ENCODE measurements at places on chromosomes 2 and 18. TPM values are rescaled to one million over a fixed set of nuclear protein-coding genes. Genes with fewer than 3 reads are reported as not detected.

GRCh38 chr18:48698707-48699106 lies 159.9 kb downstream of the CTIF start:
- peaks cover 12% of the 10 kb centered on the region for H3K4me1 ChIP-seq
- H3K36me3 ChIP-seq, result no peaks in the 10 kb centered on the region
- H3K27me3 ChIP-seq, result no peaks in the 10 kb centered on the region
- H3K27ac ChIP-seq, result no peak overlapping the region
- no peak overlapping the region for H3K4me3 ChIP-seq

GRCh38 chr2:104501929-104502328 lies 352.0 kb upstream of the POU3F3 start:
- DNase-seq, result no peak
- H3K4me3 ChIP-seq, result no peak overlapping the region
- no peaks in the 10 kb centered on the region for H3K4me1 ChIP-seq
- H3K27ac ChIP-seq, result no peak overlapping the region

DNA sequence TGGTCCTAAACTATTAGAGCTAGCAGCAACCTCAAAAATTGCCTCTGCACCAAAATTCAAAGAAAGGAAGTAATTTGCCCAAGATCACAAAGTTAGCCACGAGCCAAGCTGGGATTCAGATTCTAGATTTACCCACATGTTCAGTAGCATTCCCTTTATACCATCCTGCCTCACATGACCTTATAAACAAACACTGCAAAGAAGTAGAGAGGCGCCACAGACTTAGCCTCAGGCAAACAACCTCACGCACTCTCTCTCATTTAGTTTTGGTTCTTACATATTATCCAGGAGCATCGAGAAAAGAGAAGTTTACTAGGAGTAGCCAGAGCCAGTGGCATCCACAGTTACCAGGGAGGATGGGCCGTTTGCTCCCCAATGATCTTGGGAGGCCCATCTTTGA lies 226.6 kb downstream of the OSR1 start:
- no peaks in the 10 kb centered on the region for H3K27me3 ChIP-seq
- no peak for DNase-seq
- no peak overlapping the region for H3K4me3 ChIP-seq
- H3K4me1 ChIP-seq, result peaks cover 6% of the 10 kb centered on the region

DNA sequence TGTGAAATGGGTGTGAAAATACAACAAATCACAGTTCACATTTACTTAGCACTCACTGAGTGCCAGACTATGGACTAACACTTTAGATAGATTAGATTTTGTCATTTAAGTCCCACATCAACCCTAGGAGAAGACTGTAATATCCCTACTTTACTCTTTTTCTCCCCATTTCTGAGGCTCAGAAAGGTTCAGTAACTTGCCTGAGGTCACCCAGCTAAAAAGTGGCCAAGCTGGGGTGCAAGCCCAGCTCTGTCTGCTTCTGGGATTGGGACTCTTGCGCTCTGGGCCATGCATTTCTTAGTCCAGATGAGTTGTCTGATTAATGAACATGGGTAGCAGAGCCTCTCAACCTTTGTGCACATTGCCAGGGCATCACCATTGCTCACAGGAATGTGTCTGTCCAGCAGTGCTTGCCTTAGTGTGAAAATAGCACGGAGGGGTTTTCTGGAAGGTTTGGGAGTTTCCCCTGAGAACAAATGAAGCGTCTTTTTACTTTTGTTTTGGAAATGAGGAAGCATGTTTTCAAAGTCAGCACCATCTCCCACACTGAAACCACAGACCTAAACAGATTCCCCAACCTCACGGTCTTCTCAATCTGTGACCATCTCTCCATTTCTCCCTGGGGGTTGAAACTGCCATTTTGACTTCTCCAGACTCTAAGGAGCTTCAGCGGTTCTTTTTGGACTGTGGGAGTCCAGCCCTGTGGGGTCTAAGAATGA lies 31.9 kb downstream of the NRP2 start:
- no peak for DNase-seq
- no peaks in the 10 kb centered on the region for H3K27me3 ChIP-seq
- peak overlapping the region; percentile 43 for H3K27ac ChIP-seq

GRCh38 chr2:29628862-29629261 lies 292.5 kb downstream of the ALK start:
- H3K27me3 ChIP-seq, result no peaks in the 10 kb centered on the region
- no peak for DNase-seq
- H3K36me3 ChIP-seq, result no peaks in the 10 kb centered on the region
- H3K27ac ChIP-seq, result no peak overlapping the region
- H3K4me1 ChIP-seq, result no peaks in the 10 kb centered on the region
- no peak overlapping the region for H3K4me3 ChIP-seq

DNA sequence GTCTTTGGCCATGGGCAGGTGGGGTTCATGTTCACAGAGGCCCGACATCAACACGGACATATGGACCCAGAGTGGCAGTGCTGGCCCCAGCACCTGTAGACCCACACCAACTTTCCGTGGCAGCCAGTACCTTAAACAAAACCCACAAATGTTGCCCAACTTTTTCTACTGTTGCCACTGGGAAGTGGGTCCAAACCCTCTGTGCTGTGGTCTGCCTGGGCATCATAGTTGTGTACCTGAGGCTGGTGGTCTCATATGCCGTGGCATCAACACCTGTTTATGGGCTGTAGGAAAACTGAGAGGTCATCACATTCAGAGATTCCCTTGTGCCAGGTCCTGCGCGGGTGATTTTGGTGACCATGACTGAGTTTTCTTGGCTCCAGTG lies 79.9 kb downstream of the SH3RF3 start:
- H3K27ac ChIP-seq, result no peak overlapping the region
- H3K4me3 ChIP-seq, result no peak overlapping the region
- no peaks in the 10 kb centered on the region for H3K27me3 ChIP-seq
- DNase-seq, result no peak

- DNase-seq, result no peak
- H3K27me3 ChIP-seq, result no peaks in the 10 kb centered on the region
- no peak overlapping the region for H3K4me3 ChIP-seq
- no peaks in the 10 kb centered on the region for H3K4me1 ChIP-seq
- no peak overlapping the region for H3K27ac ChIP-seq
- no peaks in the 10 kb centered on the region for H3K36me3 ChIP-seq
Measured at GRCh38 chr2:233979748-233980147, 62.6 kb downstream of the TRPM8 start.

GRCh38 chr2:124319577-124319976 lies 294.5 kb downstream of the CNTNAP5 start:
- no peak overlapping the region for H3K4me3 ChIP-seq
- no peak overlapping the region for H3K27ac ChIP-seq
- no peaks in the 10 kb centered on the region for H3K4me1 ChIP-seq
- no peaks in the 10 kb centered on the region for H3K27me3 ChIP-seq

- H3K36me3 ChIP-seq, result no peaks in the 10 kb centered on the region
- no peaks in the 10 kb centered on the region for H3K27me3 ChIP-seq
- no peaks in the 10 kb centered on the region for H3K4me1 ChIP-seq
- no peak for DNase-seq
- no peak overlapping the region for H3K4me3 ChIP-seq
Measured at GRCh38 chr2:63374341-63374740, 213.9 kb downstream of the WDPCP start.

DNA sequence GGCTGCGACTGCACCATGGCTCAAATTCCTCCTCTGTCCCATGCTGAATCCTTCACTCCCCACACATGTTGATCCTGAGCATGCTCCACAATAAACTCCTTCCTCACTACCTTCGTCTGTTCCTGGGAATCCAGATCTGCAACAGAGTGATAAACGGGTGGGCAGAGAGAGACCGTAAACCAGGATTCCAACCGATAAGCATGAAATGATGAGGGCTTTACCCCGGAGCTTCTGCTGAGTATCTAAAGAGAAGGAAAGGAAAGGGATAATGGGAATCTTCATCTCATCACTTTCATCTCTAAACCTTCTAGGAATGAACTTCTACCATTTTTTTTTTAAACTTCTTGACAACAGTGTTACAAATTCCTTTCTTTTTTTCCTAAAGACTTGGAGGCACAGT lies 329.3 kb upstream of the TNP1 start:
- no peaks in the 10 kb centered on the region for H3K27me3 ChIP-seq
- no peak overlapping the region for H3K27ac ChIP-seq
- H3K4me1 ChIP-seq, result no peaks in the 10 kb centered on the region
- DNase-seq, result no peak
- no peak overlapping the region for H3K4me3 ChIP-seq

DNA sequence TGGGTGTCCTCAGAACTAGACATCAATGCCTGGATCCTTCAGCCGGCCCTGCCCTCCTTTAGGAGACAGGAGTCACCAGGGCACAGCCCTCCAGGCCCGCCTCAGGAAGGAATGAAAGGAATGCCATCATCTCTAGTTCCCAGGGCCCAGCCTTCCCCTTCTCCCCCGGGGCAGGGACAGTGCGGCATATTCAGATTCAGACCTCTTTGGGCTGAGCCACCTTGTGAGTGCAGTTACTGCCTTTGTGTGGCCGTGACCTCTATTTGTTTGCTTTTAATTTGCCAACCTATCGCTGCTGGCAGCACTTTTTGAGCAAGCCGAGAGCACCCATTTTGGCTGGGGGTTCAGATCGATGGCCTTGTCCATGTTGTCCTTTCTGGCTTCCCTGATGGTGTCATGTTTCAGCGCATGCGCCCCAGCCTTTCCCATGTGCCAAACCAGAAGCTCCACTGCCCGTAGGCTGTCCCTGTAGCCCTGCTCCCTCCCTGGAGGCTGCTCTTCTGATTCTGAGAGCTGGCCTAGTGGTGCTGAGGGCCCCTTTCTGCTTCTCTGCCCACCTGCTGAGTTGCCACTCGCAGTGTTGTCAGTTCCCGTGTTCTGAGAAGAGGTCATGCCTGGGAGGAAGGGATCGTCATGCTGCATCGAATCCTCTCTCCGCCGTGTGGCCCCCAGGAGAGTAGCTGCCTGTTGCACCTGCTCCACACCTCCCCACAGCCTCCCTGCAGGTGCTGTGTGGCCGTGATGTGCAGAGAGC lies 10.9 kb downstream of the ANKRD23 start:
- DNase-seq, result peak; percentile 79
- no peak overlapping the region for H3K4me3 ChIP-seq
- peaks cover 16% of the 10 kb centered on the region for H3K4me1 ChIP-seq
- H3K27ac ChIP-seq, result peak overlapping the region; percentile 60
- H3K36me3 ChIP-seq, result peaks cover 78% of the 10 kb centered on the region

GRCh38 chr2:42954227-42954962 lies 162.0 kb upstream of the HAAO start:
- no peak for DNase-seq
- H3K4me3 ChIP-seq, result no peak overlapping the region

- DNase-seq, result no peak
- no peaks in the 10 kb centered on the region for H3K36me3 ChIP-seq
- H3K27me3 ChIP-seq, result no peaks in the 10 kb centered on the region
- H3K4me3 ChIP-seq, result no peak overlapping the region
- H3K27ac ChIP-seq, result no peak overlapping the region
Measured at GRCh38 chr18:75029481-75029880, 179.5 kb downstream of the PTGR3 start.

DNA sequence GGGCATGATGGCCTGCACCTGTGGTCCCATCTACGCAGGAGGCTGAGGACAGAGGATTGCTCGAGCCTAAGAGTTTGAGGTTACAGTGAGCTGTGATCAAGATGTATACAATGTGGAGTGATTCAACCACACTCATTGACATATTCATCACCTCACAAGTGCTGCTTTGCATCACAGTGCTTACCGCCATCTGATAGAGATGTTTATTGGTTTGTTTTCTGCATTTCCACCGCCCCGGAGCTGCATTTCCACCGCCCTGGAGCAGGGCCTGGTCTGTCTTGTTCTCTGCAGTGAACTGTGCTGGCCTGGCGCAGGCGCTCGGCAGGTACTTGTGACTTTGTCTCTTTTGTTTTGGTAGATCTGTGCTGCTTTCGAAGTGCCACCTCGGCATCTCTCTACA lies 96.0 kb downstream of the SMAD7 start:
- no peaks in the 10 kb centered on the region for H3K27me3 ChIP-seq
- DNase-seq, result no peak
- H3K4me1 ChIP-seq, result peaks cover 59% of the 10 kb centered on the region
- H3K4me3 ChIP-seq, result no peak overlapping the region
- peaks cover 8% of the 10 kb centered on the region for H3K36me3 ChIP-seq

- no peaks in the 10 kb centered on the region for H3K4me1 ChIP-seq
- no peaks in the 10 kb centered on the region for H3K36me3 ChIP-seq
- no peaks in the 10 kb centered on the region for H3K27me3 ChIP-seq
- H3K4me3 ChIP-seq, result no peak overlapping the region
Measured at GRCh38 chr2:135555311-135555710, 24.0 kb downstream of the R3HDM1 start.

- no peak overlapping the region for H3K4me3 ChIP-seq
- peak overlapping the region; percentile 37 for H3K27ac ChIP-seq
- no peaks in the 10 kb centered on the region for H3K27me3 ChIP-seq
Measured at GRCh38 chr2:231181860-231182512, 16.4 kb upstream of the ARMC9 start.

DNA sequence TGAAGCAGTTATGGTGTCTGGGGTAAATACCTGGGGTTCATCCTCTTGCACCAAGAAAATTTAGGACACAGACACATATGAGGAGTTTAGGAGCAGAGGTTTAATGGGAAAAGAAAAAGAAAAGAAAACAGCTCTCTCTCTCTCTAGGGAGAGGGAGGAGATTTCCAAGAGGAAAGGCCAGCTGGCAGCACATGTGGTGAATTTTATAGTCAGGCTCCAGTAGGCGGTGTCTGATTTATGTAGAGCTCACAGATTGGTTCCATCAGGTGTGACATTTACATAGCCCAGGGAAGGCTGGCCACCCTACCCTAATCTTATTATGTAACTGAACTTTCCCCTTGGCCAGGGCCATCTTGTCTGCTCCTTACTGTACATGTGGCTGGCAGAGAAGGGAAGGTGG lies 297.5 kb upstream of the RGPD4 start:
- DNase-seq, result no peak
- H3K4me1 ChIP-seq, result no peaks in the 10 kb centered on the region
- H3K27me3 ChIP-seq, result no peaks in the 10 kb centered on the region
- no peaks in the 10 kb centered on the region for H3K36me3 ChIP-seq
- H3K27ac ChIP-seq, result no peak overlapping the region

DNA sequence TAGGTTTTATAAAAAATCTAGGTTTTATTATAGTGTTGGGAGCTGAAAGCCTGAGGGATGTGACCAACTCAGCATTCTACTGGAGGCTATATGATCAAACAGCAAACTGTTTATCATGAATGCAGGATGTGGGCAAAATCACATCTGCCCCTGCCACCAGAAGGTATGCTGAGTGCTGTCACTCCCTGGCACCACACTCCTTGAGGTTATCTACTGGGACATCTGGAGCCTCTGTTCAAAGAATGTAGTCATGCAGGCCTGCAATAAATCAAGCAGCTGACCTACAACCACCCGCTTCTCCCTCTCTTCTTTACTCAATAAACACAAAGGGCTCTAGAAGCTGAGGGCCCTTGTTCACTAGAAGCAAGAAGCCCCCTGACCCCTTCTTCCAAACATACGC lies 328.4 kb upstream of the DDX18 start:
- H3K36me3 ChIP-seq, result no peaks in the 10 kb centered on the region
- no peak overlapping the region for H3K4me3 ChIP-seq
- H3K27ac ChIP-seq, result no peak overlapping the region
- DNase-seq, result no peak
- H3K4me1 ChIP-seq, result no peaks in the 10 kb centered on the region

C2orf80 gene
- total RNA-seq, result not detected

GPR155 gene
- total RNA-seq, result 6.2 TPM

CCDC195 gene
- total RNA-seq, result not detected

SLC9A4 gene
- total RNA-seq, result not detected
